Neuronal stem cell (in vitro differentiated cells): ENCODE measurements at places on chromosomes 6 and 20.

- H3K4me1 ChIP-seq: no peaks in the 10 kb centered on the region
- no peaks in the 10 kb centered on the region for H3K36me3 ChIP-seq
- no peak overlapping the region for H3K4me3 ChIP-seq
- no peak for DNase-seq
- H3K27me3 ChIP-seq: no peaks in the 10 kb centered on the region
Observed at GRCh38 chr6:168939796-168940195, 313.9 kb downstream of the THBS2 start.

GRCh38 chr6:498795-499231 lies 107.3 kb downstream of the IRF4 start:
- no peaks in the 10 kb centered on the region for H3K4me1 ChIP-seq
- no peak for DNase-seq
- H3K27ac ChIP-seq: no peak overlapping the region
- H3K27me3 ChIP-seq: no peaks in the 10 kb centered on the region

GRCh38 chr6:64680446-64680845 lies 1026.6 kb downstream of the EYS start:
- no peak overlapping the region for H3K27ac ChIP-seq
- H3K36me3 ChIP-seq: no peaks in the 10 kb centered on the region
- DNase-seq: no peak
- H3K4me3 ChIP-seq: no peak overlapping the region
- H3K27me3 ChIP-seq: no peaks in the 10 kb centered on the region
- H3K4me1 ChIP-seq: no peaks in the 10 kb centered on the region

- H3K4me1 ChIP-seq: no peaks in the 10 kb centered on the region
- no peaks in the 10 kb centered on the region for H3K27me3 ChIP-seq
- no peak for DNase-seq
Observed at GRCh38 chr20:51199920-51200319, 177.0 kb upstream of the KCNG1 start.

DNA sequence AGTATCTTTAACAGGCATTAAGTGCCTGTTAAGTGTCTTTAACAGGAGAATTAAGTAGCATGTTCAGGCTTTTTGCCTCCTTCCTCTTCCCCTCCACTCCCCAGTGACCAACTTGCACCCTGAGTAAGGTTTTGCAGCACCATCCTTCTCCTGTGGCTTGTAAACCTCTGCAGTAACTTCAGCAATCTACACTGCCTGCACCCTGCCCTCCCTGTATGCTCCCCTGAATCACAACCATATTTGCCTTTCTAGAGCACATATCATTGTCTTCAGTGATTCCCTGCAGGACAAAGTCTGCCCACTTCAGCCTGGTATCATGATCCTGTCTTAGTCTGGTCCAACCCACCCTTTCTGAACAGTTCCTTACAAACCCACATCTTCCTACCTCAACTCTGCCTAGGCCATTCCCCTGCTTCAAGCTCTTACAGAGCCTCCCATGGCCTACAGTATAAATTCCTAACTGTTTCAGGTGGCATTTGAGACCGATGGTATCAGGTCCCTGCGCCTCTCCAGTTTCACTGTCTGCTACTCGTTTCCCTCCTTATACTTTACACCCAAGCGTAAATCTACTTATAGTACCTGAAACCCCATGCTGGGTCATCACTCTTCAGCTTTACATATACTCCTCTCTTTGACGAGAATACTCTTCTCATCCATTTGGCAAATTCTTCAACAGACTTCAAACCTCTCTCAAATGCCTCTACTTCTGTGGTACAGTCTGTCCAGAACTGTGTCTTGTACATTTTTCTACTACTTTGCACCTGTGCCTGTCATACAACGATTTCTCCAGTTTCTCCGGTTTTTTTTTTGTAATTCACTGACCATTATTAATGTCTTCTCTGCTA lies 69.8 kb downstream of the ZHX3 start:
- H3K36me3 ChIP-seq: no peaks in the 10 kb centered on the region
- H3K4me1 ChIP-seq: peaks cover 23% of the 10 kb centered on the region
- no peaks in the 10 kb centered on the region for H3K27me3 ChIP-seq
- DNase-seq: no peak

- no peak for DNase-seq
- H3K4me1 ChIP-seq: peaks cover 12% of the 10 kb centered on the region
- H3K4me3 ChIP-seq: no peak overlapping the region
- peaks cover 45% of the 10 kb centered on the region for H3K36me3 ChIP-seq
- peak overlapping the region; percentile 40 for H3K27ac ChIP-seq
Observed at GRCh38 chr20:14332866-14333265, 4.5 kb downstream of the FLRT3 start.

DNA sequence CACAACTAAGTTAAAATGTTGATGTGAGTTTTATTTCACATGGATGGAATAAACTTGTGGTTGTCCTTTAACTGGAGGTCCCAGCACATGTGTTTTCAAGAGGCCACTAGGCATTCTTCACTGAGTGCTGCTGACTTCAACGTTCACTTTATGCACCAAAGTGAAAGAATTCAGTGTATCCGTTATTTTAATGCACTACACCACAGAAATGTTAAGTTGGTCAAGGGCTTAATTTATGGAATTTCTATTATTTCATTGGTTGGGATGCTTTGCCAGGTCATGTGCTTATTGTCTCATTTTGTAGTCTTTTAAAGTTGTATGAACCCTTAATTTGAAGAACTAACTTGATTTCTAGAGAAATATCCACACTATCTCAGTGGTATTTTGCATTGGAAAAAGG lies 106.4 kb downstream of the PPP1R14C start:
- H3K4me3 ChIP-seq: no peak overlapping the region
- H3K4me1 ChIP-seq: peaks cover 5% of the 10 kb centered on the region
- peaks cover 2% of the 10 kb centered on the region for H3K27me3 ChIP-seq

DNA sequence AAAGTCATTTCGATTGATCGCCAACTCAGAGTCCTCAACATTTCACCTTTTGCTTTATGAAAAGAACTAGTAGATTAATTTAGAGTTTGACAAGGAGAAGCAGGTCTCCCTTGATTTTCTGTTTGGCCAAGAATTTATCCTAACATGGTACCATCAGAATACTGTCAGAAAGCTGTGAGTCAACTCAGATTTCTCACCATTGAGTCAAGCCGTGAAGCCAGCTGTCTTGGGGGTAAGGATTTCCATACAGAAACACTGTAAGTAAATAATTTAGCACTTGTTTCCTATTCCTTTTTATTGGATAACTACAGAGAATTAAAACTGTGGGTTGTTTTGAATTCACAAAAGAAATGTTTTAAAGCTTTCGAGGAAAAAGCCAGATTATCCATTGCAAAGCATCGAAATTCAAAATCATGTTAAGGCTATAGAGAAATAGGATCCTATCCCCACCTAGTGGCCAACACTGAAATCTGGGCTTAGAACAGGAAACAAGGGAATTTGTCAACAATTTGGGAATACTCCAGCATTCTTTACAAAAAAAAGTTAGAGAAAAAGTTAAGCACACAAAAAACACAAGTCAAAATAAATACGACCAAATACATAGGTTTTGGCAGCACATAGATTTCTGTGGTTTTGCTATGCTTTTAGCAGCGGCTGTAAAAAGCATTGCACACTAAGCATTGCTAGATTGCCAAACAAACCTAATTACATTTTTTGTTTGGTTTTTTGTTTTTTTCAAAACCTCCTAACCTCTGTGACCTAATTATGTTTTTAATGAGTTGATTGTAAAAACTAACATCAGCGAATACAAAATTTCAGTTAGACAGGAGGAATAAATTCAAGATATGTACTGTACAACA lies 44.2 kb downstream of the COL11A2 start:
- no peaks in the 10 kb centered on the region for H3K4me1 ChIP-seq
- H3K27ac ChIP-seq: no peak overlapping the region
- no peaks in the 10 kb centered on the region for H3K27me3 ChIP-seq
- DNase-seq: peak; percentile 43

DNA sequence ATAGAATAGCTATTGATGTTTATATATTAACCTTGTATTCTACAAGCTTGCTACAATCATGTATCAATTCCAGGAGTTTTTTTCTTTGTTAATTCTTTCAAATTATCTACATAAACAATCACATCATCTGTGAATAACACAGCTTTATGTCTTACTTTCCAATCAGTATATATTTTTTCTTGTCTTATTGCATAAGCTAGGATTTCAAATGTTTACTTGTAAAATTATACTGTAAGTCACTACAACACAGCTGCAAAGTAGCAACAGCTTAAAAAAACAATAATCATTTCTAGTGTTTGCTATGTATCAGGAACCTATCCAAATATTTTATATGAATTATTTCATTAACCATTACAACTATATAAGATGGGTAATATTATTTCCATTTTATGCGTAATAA lies 270.4 kb downstream of the KIF16B start:
- no peaks in the 10 kb centered on the region for H3K36me3 ChIP-seq
- H3K4me1 ChIP-seq: no peaks in the 10 kb centered on the region
- H3K27ac ChIP-seq: no peak overlapping the region
- H3K4me3 ChIP-seq: no peak overlapping the region
- no peaks in the 10 kb centered on the region for H3K27me3 ChIP-seq
- DNase-seq: no peak
